ENCODE measurements at places on chromosomes 7 and 10.

DNA sequence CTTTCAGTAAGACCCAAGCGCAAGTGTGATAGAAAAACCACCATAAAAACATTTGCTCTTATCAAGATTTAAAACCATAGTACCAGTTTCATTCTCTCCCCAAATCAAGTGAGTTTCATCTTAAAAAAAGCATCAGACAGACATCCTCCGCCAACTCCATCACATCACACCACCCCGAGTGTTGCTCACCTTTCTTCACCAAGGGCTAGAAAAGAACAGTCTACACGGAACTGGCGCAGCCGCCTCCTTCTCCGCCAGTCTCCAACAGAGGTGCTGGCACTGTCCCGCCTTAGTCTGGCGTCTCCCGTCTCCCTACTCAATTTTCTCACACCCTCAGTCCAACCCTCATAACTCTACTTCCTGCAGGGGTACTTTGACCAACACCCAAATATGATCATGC is 46.9 kb upstream of the WIPI2 start:
- DNase-seq, result peak; percentile 55

DNA sequence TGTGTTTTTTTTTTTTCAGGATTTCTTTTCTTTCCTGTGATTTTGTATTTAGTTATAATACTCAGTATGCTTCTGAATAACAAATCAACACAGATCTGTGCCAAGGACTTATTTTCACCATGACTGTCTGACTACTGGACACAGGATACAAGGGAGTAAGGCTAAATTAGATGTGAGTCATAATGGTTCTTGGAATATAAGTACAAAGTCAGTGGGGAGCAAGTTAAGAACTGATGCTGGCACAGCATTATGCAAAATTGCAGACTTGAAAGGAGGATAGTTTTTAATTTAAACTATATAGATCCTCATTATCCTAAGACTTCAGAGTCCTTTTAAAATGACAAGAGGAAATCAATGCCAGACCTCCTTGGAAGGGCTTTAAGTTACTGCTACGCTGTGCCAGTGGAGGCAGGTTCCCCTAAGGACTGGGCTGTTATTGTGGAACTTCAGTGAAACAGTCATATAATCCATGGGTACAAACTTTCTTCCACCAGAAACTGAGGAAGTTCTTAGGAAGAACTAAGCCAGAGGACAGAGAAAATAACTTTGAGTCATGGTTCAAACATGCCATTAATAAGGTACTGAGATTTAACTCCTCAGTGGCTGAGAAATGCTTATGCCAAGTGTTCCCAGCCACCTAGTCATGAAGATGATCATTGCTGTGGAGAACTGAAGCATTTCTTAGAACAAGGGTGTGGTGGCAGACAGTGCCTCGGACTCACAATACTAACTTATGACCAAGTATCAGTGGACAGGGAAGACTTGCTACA is 531.2 kb downstream of the HTR7 start:
- DNase-seq, result no peak

- peak; percentile 1 for DNase-seq
Measured at GRCh38 chr7:87152897-87153641, 816 bp downstream of the DMTF1 start.

- DNase-seq, result no peak
Measured at GRCh38 chr10:128969551-128969950, 497.5 kb upstream of the MGMT start.
